SK-N-DZ (cell line): ENCODE measurements at places on chromosomes 16 and 17.

DNA sequence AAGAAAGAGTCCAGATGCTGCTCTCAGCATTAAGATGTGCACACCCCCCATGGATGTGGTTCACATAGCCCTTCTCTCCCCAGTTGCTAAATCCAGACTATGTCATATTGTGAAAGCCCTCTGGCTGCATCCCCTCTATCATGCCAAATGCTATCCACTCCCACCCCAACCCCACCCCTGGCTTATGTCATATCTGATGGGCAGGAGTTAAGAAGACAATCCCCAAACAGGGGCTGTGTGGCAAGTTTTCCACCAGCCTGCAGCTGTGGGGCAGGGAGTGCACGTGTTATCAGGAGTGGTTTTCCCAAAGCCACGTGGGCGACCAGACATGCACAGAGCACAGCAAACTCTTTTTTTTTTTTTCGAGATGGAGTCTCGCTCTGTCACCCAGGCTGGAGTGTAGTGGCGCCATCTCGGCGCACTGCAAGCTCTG, 10.0 kb downstream of the FAM117A start:
- no peak for DNase-seq

GRCh38 chr16:57245472-57246113, 534 bp downstream of the ARL2BP start:
- DNase-seq = no peak

- no peak for DNase-seq
These were observed 94.1 kb downstream of the USP32 start for GRCh38 chr17:60297760-60298401.

GRCh38 chr17:40306395-40306794, 2.6 kb upstream of the RARA start:
- DNase-seq = no peak

GRCh38 chr17:40623419-40624210, 24.0 kb downstream of the SMARCE1 start:
- no peak for DNase-seq

GRCh38 chr16:3242709-3243108, 7.8 kb upstream of the ZNF200 start:
- DNase-seq = no peak

DNA sequence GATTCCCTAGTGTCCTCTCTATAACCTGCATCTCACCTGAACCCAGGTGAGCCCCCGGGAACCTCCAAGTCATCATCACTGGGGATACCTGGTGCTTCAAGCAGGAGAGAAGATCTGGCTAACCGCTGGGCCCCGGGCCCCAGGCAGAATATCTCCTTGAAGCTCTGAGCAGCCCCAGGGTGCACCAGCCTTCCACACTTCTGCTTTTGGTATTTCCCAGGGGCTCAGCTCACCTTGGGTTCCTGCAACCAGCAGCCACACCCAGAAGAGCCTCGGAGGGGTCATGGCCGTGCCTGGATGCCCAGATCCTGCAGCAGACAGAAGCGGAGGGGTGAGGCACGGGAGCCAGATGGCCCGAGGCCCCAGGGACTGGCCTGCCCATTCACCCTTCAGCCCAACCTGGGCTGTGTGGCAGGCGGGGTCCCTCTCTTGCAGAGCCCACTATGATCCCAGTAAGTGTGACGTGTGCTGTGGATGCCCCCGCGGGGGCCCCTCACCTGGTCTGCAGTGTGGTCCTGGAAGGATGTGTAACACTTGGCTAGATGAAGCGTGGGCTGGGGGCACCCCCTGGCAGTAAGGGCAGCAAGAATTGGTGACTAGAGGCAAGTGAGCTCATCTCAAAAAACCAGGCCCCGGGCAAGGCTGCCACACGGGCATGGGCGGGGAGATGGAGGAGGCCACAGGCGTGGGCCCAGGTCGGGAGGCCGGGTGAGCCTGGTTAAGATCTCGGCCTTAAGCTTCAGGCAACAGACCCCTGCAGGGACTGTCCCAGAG, 2.6 kb downstream of the LGALS3BP start:
- no peak for DNase-seq

GRCh38 chr17:50352693-50353599, 7.0 kb downstream of the XYLT2 start:
- no peak for DNase-seq

GRCh38 chr17:8060274-8060673, 21.4 kb downstream of the ALOX15B start:
- DNase-seq = peak; percentile 75

DNA sequence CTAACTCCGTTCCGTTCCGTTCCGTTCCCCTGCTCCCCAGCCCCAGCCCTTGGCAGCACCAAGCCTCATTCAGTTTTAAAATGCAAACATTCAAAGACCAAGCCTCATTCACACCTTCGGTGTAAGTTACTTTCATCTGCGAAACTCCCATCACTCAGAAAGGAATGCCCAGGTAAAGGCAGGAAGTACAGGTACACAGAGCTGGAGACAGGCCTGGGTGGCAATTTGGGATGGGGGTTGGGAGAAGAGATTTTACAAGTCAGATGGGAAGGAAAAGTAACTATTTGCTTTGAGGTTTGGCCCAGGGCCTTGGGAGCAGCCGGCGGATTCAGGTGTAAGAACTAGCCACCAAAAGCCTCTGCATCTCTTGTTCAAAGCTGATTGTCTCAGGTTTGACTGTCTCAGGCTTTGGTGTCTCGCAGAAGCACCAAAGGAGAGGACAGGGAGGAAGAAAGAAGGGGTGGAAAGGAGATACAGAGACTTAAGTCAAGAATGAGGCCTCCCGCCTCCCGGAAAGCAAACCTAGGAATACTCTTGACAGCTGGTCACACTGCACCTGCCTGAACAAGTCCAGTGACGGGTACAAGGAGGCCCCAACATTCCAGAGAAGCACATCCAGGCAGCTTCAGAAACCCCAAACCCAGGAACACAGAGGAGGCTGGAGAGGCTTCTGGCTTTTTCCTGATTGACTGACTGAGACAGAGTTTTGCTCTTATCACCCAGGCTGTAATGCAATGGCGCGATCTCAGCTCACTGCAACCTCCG, 54.7 kb downstream of the NXN start:
- DNase-seq = no peak

- DNase-seq = no peak
These were observed 295.7 kb upstream of the TNRC6C start for GRCh38 chr17:77662833-77663232.

DNA sequence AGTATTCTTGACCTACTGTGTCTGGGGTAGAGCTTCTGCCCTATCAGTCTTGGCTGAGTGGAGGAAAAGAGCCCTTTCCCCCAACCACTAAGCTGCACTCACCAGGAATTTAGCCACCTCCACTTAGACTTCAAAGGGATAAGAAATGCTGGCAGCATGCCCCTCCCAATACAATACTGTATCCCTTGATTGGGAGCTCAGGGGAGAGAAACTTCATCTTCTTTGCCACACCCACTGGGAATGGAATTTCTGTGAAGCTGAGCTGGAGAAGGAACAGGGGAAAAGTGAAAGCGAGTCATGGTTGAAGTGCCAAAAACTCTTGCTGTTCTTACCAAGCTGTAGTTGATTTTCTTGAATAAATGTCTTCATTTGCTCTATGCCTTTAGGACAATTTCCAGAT, 68.8 kb downstream of the CEP112 start:
- DNase-seq = no peak

DNA sequence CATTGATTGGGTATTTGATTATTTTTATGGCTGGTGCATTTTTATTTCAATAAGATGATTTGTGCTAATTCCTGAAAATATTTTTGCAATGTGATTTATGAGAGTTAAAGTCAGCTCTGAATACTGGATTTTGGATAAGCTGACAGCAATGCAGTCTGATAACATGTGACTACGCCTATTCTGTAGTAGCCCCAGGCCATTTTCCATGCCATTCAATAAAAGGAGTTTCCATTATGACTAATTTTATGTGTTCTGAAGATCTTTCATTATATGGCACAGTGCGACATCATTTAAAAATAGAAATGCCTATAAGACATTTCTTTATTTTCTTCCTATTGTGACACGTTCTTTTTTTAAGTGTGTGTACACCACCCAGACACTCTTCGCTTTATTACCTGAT, 46.3 kb downstream of the KCNJ2 start:
- DNase-seq = no peak

- DNase-seq = peak; percentile 85
These were observed 1.1 kb upstream of the ZNF747 start for GRCh38 chr16:30535777-30536190.

DNA sequence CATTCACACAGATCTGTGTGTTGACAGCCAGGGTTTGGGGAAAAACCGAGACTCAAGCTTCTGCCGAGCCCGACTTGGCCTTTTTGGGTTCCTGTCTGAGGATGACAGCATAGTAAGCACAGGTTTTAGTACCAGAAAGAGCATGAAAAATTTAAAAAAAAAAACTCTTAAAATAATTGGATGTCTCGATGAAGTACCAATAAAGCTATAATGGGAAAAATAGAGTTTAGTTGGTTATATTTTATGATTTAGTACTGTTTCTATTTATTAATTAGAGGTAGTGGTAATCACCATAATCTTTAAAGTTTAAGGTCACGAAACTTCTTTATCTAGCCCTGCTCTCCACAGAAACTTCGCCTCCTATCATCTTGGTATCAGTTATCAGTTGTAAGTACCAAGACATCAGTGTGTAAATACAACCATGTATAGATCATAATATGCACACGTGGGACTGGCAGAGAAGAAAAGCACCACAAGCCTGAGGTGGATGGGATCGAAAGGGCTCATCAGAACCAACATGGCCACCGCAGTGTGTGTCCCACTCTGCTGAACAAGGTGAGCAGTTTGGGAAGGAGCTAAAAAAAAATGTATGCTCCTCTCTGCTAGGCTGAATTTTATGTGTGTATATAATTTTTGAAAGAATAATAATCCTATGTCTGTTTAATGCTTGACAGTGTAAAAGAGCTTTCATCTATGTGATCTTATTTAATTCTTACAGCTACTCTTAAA, 14.4 kb upstream of the EEF2K start:
- DNase-seq = no peak

DNA sequence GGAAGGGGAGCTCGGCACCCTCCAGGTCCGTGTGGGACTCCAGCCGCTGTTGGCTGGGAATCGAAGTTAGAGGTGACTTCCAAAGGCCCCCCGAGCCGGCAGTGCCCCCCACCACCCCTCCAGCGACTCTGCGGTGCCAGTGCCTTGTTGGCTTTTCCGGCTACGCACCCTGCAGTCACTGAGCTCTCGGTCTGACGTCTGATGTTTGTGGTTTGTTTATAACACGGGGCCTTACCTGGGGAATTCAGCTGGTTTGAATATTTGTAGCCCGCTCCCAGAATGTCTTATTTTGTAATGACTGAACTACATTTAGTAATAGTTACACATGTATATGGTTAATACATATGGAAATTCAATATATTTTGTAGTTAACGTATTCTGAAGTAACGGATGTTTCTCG, 7.1 kb upstream of the BAIAP3 start:
- no peak for DNase-seq

DNA sequence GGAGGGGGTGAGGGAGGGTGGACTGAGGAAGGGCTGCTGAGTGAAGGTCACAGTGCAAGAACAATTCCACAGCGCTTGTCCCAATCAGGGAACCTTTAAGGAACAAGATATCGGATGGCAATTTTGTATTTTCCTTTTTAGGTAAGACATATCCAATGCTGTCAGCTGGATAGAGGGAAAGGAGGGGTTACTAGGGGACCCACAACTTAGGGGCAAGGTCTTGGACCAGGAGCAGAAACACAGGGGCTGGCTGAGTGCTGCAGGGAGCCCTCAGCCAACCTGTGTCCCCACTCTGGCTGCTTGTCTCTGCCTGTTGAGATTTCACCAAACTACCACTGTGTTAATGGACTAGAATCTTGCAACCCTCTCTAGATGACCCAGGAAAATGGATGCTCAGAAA, 47.6 kb downstream of the AKAP1 start:
- DNase-seq = no peak

- DNase-seq = no peak
These were observed 8.8 kb upstream of the FASN start for GRCh38 chr17:82106688-82107305.

DNA sequence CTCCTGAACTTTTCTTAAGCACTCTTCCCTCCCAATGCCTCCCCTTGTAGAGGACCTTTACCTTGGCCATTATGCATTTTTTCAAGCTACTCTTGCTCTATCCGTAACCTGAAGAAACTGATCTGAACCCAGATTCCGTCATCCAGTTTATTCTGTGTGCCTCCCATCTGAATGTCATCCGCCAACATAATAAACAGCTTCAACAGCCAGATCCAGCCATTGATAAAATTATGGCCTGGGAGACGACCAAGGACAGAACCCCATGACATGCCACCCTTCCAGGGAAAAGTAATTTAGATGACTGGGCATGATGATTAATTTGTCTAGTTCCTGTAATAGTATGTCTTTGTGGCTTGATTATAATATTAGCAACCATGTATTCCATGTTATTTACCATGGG, 41.9 kb downstream of the KATNIP start:
- DNase-seq = no peak

DNA sequence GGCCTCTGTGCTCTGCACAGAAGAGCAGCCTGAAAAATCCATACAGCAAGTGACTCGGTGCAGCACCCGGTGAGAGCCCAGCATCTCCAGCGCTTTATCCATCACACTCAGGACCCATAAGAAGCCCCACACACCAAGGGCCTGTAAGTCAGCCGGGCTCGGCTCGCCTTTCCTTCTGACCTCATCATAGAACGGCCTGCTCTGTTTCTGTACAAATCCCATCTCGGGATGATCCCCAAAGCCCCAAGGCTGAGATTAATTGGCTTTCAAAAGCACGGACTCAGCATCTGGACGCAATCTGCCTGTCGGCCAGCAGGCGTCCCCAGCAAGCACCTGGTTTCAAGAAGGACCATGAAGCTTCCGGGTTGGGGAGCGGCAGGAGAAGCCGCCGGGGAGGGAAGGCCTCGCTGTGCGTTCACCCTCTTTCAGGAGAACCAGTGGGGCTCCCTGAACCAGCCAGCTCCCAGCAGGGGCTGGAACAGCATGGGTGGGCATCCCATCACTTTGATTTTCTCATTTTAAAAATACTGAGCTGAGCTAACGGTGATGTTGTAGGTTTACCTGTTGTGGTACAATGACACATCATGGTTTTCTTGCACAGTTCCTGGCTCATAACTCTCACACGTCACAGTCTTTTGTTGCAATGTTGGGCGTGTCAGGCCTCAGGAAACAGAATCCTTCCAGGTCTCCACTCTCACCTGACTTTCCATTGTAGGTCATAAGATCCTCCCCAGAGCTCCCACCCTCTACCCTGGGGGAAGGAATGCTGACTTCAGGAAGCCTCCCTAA, 6.7 kb downstream of the CCDC57 start:
- peak; percentile 90 for DNase-seq

DNA sequence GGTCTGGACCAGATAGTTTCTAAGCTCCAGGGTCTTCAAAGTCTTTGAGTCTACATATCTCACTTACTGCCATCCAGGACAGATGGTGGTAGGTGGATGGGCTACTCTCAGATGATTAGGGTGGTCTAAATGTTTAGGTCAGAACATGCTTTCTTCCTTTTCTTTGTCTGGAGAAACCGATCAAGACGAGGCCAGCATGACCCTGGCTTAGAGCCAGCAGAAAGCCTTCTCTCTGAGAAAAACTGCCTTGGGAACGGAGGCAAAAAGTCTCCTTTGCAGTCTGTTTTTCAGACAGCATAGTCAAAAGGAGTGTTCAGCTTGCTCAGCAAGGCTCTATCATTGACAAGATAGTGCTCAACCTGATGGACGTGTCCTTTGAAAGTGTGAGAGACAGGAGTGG, 48.8 kb downstream of the SPACA3 start:
- DNase-seq = no peak
